ENCODE measurements at places on chromosomes 12 and 14.
A peak's percentile ranks its signal among the peaks of the same experiment; 100 is the strongest.

DNA sequence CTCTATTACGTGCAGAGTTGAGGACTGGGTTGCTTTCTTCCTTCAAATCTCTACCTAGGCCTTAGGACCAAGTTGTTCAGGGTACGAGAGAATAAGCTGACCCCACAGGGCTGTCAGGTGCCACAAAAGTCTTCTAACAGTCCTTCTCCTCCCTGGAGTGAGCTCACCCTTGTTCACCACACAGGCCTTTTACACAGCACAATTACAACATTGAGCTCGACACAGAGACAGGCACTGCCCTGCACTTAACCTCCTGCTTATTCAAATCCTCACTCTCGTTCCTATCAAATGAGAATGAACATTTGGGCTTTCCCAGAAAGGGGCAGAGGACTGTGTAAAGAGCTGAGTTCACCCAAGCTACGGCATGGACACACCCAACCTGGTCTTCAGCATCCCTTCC lies 2.4 kb downstream of the GALNT6 start:
- no peak for DNase-seq

GRCh38 chr12:84056-84455 lies 17.5 kb downstream of the IQSEC3 start:
- no peak for DNase-seq

- DNase-seq: no peak
Measured at GRCh38 chr12:67710582-67710981, 62.0 kb downstream of the DYRK2 start.

- no peak for DNase-seq
Measured at GRCh38 chr12:130994821-130995375, 41.2 kb downstream of the ADGRD1 start.

DNA sequence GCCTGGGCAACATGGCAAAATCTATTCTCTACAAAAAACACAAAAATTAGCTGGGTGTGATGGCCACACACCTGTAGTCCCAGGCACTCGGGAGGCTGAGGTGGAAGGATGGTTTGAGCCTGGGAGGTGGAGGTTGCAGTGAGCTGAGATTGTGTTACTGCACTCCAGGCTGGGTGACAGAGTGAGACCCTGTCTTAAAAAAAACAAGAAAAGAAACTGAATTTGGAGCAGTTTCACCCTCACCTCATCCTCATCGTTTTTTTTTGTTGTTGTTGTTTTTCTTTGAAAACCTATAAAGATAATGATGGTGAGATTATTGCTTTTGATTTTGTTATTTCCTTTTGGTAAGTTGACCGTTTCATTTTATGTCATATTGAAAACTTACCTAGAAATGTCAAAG lies 60.7 kb downstream of the SLC38A6 start:
- no peak for DNase-seq

DNA sequence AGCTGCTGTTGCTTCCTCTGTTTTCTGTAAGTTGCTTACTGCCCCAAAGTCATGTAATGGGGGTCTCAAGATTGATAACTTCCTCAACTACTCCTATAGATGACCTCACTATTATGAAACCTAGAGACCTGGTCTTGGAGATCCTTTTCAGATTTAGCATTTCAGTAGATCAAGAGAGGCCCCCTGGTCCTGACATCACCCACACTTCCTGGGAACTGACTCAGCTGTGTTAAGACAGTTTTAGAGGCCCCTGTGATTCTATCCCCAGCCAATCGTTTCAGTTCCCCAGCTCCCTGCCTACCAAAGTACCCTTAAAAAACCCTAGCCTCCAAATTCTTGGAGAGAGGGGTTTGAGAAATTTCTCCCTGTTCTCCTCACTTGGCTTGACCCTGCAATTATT lies 9.2 kb upstream of the ARG2 start:
- DNase-seq: no peak

GRCh38 chr14:100737526-100737925 lies 10.8 kb downstream of the DLK1 start:
- DNase-seq: no peak

- DNase-seq: no peak
Measured at GRCh38 chr12:93174048-93174447, 203.7 kb upstream of the NUDT4 start.

DNA sequence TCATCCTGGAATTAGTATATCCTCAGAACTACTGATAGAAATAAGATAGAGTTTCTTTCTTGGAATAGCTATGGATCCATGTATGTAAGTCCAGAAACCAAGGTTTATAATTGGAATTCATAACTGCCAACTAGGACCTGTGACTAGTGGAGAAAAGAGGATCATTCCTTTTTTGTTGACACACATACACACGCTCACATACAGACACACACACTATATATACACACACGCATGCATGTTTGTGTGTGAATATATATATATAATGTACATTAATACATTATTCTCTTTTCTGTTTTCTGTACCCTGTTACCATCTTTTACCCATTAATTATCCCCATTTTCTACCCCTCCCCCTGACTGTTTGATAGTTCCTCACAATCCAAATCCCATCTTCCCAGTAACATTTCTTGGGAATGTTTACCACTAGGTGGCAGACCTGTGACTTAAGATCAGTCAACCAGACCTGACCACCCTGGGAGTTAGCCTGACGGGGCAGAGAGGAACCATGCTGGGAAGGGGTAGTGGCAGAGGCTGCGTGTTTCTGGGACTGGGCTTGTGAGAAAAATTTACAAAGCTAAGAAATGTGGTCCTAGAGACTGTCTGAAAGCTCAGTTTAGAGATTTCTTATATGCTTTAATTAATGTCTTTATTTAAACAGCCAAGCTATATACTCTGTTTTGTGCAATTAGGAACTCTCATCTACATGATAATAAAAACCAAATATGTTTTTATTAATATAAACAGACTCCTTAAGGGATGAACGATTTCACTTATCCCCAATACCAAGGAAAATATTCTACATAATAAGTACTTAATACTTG lies 308.0 kb downstream of the PPFIA2 start:
- peak; percentile 46 for DNase-seq

GRCh38 chr12:54555670-54556257 lies 6.4 kb downstream of the PDE1B start:
- DNase-seq: no peak

DNA sequence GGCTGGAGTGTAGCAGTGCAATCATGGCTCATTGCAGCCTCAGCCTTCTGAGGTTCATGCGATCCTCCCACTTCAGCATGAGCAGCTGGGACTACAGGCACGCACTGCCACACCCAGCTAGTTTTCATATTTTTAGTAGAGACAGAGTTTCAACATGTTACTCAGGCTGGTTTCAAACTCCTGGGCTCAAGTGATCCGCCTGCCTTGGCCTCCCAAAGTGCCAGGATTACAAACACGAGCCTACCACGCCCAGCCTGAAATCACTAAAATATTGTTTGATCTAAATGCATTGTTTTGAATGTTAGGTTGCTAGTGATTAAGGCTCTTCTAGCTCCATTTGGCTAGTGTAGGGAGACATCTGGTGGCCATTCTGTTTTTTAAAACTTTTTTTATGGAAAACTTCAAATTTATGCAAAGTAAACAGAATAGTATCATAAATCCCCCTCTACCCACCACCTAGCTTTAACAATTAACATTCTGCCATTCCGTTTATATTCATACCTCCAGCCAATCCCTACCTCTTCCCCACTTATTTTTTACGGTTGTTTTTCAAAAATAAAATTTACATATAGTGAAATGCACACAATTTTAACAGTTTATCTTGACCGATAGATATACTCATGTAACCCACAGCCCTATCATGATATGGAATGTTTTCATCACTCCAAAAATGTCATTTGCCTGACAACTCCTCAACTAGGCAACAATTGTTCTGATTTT lies 37.8 kb downstream of the MYO1H start:
- DNase-seq: peak; percentile 39

- no peak for DNase-seq
Measured at GRCh38 chr14:25841226-25841625, 756.6 kb downstream of the NOVA1 start.

DNA sequence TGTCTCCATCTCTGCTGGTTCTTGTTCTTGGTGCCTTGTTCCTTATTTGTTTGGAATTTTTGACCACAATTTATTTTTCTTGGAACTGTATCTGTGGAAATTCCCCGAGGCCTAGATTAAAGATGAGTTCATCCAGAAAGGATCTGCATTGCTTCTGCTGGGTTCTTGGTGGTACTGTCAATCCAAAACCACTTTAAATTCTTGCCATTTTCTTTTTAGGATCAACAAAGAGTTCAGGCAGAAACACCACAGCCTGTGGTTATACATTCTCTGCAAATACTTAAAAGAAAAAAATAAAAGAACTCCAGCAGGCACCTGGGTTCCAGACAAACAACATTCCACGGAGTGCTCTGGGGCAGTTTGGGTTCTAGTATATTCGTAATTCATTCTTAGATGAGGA lies 6.0 kb upstream of the VAMP1 start:
- no peak for DNase-seq

GRCh38 chr14:55968741-55969140 lies 149.5 kb upstream of the PELI2 start:
- no peak for DNase-seq

DNA sequence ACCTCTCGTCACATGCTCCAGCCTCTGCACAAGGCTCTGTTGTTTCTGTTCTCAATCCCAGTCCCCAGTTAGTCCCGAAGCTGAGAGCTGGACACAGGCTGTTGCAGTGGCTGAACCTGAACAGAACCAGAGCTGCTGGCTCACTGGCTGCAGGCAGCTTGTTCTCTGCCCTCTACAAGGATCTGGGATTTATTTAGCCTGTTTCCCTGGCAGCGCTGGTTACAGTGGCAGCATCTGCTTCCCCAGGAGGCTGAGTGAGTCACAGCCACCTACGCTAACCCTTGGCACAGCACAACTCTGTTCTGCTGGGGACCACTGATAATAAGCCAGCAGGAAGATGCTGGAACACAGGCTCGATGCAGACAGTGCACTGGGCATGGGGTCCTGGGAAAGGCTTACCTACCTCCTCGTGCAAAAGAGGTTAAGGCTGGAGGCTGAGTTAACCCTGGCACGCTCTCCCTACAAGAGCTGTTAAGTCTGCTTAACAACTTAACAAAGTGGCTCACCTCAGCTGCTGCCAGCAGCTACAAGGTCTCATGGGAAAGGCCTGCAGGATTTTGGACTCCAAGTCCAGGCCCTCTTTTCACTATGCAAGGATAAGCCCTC lies 299.6 kb downstream of the PCNX1 start:
- DNase-seq: no peak

GRCh38 chr12:31958569-31959160 lies 550 bp upstream of the RESF1 start:
- DNase-seq: peak; percentile 47

GRCh38 chr14:35405304-35405996 lies 901 bp upstream of the NFKBIA start:
- DNase-seq: peak; percentile 24

- no peak for DNase-seq
Measured at GRCh38 chr12:15706010-15706676, 83.0 kb downstream of the EPS8 start.

DNA sequence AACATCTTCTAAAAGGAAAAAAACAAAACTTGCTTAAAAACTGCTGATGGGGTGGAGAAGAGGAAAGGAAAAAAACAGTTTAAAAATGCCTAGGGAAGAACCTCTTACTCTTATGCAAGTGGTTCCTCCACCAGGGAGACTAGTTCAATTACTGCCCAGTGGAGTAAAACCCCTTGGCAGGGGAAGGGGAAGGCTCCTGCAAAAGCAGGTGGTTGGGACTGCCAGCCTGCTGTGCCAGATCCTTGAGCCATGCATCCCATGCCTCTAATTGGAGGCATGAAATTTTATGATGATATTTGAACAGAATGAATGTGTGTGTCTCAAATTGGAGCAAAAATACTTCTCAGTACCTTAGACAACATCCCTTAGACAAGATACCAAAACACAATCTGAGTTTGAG lies 118.8 kb downstream of the FSCB start:
- DNase-seq: no peak

DNA sequence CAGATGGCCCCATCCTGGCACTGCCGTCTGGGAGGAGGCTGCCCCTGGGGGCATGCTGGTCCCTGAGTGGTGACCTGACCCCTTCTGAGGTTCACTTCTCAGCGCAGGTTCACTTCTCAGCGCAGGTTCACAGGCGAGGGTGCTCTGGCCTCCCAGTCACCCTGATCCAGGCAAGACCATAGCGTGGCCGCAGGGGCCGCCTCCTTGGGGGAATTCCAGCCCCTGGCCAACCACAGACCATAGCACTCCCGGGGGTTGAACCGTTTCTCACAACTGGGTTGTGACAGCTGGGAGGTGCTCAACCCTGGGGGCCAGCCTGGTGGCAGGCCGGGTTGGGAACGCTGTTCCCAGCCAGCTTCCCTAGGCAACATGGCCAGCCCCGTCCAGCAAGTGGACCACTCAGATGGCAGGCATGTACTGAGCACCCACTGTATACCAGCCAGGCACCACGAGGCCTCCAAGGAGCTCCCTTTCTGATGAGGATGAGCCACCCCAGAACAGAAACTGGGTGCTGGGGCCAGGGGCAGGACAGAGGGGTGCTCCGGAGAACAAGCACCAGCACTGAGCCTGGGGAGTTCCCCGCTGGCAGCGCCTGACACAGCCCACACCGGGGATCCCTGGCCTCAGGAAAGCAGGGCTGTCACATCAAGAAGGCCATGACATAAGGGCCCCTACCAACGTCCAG lies 28.3 kb upstream of the ZFP36L1 start:
- no peak for DNase-seq

GRCh38 chr12:82357845-82358199 lies 365 bp downstream of the CCDC59 start:
- no peak for DNase-seq

DNA sequence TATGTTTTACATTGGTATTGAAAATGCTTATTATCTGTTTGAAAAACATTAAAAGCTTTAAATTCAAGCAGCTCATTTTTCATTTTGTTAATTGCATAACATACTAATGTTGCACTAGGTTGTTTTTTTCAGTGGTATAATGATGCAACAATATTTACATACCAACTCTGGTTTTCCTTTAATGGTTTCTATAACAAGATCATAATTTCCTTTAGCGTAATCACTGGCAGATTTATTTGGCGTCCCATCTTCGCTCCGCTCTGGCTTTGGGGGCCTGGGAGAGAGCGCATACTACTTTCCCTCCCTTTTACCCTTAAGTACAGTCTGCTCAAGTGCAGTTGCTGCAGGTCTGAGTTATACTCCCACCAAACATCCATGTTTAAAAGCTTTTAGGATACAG lies 574.1 kb downstream of the PRKD1 start:
- DNase-seq: no peak

DNA sequence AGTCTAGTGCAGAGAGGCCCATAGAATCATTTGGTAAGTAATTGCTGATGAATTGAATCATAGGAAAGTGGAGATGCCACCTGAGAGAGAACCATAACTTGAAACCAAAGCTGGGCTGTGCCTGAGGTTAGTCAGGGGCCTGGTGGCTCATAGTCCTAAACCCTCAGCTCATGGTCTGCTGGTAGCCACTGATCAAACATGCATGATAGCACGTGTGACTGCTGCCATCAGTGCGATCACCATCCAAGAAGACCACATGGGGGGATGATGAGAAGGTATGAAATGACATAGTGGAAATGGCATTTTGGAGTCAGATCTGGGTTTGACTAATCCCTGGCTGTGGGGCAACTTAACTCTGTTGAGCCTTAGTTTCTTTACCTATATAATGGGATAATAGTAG lies 190.5 kb downstream of the CACNA1C start:
- DNase-seq: no peak

GRCh38 chr14:33884916-33885315 lies 66.0 kb downstream of the EGLN3 start:
- no peak for DNase-seq

- no peak for DNase-seq
Measured at GRCh38 chr14:33229269-33229929, 290.7 kb downstream of the NPAS3 start.

- no peak for DNase-seq
Measured at GRCh38 chr14:57732463-57733285, 133.2 kb downstream of the SLC35F4 start.
